ENCODE measurements at places on chromosomes 3 and 15.
A peak's percentile ranks its signal among the peaks of the same experiment; 100 is the strongest.

DNA sequence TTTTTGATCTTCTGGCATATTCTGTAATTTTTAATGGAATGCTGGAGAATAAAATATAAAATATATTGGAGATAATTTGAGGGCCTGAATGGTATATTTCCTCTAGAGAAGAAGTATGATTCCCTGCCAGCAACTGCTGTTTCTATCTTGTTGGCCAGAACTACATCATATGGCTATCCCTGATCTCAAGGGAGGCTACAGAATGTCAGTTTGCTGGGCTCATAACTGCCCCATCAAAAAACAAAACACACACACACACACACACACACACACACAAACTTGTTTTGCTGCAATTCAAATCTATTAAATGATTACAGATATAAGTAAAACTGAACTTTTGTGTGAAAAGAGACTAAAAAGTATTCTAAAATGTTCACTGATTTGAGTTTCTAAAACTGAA lies 51.0 kb downstream of the RASA2 start:
- DNase-seq: no peak

DNA sequence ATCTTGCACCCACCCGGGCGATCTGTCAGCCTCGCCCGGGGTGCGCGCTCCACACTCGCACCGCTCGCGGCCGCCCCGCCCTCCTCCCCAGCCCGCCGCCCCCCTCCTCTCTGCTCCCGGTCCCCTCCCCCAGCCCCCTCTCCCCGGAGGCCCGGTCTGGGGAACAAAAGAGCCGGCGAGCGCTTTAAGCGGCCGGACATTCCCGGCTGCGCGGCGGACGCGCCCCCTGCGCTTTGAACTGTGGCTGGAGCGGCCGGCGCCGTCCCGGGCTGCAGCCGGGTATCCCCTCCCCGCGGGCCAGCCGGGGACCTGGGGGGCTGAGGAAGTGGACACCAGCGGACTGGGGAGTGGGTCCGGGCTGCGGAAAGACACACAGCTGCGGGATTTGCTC lies at the start of gene IGDCC3:
Gene IGDCC3, minus strand, starts transcription at position 27 of the 391 bp plus-strand sequence. CDS start 214 bp downstream, outside the sequence.
- no peak for DNase-seq

DNA sequence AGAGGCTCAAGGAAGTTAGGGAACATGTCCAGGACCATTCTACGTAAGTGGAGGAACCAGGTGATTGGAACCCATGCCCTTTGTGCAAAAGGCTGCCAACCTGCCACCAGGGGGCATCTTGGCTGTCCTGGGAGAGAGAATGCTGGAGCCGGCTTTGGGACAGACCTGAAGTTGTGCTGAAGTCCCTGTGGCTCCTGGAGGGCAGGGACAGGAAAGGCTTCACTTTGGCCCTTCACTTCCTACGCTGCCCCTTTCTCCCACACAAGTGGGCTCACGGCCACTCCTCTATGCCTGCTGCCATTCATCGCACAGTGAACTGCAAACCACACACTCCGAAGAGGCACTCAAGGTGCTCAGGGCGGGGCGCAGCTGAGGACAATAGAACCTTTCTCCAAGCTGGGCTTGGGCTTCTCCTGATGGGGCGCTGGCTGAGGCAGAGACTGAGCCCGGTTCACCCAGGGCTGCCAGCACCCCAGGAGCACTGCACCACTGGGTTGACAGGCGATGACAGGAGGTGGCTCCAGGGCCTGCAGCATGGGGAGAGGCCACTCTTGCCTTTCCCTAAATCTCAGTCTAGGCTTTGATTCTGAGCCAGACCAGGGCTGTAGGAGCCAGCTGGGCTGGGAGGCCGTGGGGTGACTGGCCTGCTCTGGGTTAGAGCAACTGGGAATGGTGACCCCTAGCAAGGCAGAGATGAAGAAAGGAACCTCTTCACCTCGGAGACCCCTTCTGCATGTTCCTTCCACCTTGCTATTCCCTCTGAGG lies 8.4 kb downstream of the SHF start:
- peak; percentile 44 for DNase-seq

- peak; percentile 71 for DNase-seq
Measured at GRCh38 chr15:31200735-31201151, 99.2 kb upstream of the TRPM1 start.

GRCh38 chr3:10482631-10483363 lies 22.6 kb downstream of the ATP2B2 start:
- DNase-seq: no peak

DNA sequence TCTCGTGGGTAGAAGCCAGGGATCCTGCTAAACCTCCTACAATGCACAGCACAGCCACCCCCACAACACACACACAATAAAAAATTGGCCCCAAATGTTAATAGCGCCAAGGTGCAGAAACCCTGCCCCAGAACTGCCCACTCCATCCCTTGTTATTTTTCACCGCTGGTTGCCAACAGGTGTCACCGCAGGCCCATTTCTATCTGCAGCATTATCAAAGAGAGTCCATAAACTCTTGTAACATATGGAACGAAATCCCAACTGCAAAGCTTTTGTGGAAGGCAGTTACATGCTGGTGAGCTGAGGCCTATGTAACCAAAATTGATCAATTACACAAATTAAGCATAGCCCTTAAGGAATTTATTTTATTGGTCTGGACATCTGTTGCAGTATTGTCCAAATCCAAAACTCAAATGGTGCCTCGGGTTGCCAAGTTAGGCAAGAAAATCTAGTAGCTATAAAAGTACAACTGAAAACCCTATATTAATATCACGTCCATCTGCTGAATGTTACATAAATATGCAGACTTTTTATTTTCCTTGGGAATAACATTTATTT lies 66.2 kb downstream of the SAMMSON start:
- no peak for DNase-seq

DNA sequence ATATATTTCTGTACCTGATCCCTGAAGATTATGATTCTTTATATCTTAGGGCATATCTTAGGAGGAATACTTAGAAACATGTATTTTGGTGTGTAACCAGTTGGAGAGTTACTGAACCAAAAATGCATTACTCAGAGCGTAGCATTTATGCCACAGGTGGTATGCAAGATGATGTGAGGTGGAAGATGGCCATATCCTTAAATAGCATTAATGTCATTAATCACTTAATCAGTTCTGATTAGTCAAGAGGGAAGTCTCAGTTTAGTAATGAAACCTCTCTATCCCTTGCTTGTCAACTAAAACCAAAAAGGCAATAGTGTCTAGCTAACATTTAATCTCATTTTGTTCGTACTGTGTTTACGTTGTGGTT lies 130.5 kb upstream of the PHLDB2 start:
- no peak for DNase-seq

GRCh38 chr15:57060799-57061198 lies 142.4 kb downstream of the TCF12 start:
- no peak for DNase-seq

GRCh38 chr15:86885616-86886015 lies 805.9 kb downstream of the AGBL1 start:
- DNase-seq: no peak

DNA sequence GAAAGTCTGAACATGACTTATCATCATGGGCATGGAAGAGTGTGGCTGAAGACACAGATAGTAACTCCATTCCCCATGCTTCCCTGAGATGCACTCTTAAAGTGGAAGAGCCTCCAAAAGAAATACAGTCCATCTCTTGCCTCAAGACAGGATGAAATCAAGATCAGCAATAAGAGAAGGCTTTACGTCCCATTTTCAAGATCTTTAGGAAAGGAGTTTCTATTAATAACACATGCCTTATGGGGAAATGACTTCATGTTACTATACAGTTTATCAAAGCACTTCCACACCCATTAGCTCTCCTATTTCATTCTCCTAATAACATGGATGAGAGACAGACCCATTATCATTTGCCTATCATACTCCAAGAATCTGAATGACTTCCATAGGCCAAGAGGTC lies 6.1 kb upstream of the KBTBD12 start:
- no peak for DNase-seq

- no peak for DNase-seq
Measured at GRCh38 chr3:135491491-135492205, 473.9 kb upstream of the PPP2R3A start.

- DNase-seq: no peak
Measured at GRCh38 chr3:144358191-144358590, 386.6 kb downstream of the DIPK2A start.

DNA sequence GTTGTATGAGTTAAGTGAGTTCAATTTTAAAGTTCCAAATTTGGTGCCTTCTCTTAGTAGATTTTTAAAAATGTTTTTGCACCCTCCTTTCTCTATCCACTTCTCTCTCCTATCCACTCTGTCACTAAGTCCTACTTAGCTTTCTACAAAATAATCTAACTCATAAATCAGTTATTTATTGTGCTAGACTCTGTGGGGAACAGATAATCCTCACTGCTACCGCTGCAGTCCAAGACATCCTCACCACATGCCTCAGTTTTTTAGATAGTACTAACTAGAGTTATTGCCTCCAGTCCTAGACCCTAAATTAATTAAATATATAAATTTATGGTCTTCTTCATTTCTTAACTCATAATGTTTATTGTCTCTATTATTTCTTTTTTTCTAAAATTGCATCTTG lies 576.3 kb downstream of the GRM7 start:
- DNase-seq: no peak

- DNase-seq: no peak
Measured at GRCh38 chr3:77251136-77251535, 211.2 kb downstream of the ROBO2 start.

DNA sequence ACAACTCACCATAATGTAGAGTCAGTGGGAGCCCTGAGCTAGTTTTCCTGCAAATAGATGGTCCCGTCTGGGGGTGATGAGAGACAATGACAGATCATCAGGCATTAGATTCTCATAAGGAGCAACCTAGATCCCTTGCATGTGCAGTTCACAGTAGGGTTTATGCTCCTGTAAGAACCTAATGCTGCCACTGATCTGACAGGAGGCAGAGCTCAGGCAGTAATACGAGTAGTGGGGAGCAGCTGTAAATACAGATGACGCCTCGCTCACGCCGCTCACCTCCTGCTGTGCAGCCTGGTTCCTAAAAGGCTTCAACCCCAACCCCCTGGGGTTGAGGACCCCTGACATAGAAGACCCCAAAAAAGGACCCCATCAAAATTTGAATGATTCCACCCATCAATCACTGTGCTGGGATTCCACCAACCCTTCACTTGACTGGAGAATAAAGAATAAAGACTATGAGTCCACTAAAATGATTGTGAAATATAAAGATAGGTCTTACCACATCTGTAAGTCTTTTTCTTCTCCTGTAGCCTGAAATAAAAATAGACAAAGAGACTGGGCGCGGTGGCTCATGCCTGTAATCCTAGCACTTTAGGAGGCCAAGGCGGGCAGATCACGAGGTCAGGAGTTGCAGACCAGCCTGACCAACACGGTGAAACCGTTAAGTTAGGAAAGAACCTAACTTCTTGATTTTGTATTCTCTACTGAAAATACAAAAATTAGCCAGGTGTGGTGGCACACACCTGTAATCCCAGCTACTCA lies 9.9 kb upstream of the UBL7 start:
- no peak for DNase-seq

- DNase-seq: peak; percentile 81
Measured at GRCh38 chr15:74799856-74800558, 12.6 kb upstream of the LMAN1L start.

GRCh38 chr15:68311464-68311835 lies 33.9 kb downstream of the FEM1B start:
- DNase-seq: no peak

DNA sequence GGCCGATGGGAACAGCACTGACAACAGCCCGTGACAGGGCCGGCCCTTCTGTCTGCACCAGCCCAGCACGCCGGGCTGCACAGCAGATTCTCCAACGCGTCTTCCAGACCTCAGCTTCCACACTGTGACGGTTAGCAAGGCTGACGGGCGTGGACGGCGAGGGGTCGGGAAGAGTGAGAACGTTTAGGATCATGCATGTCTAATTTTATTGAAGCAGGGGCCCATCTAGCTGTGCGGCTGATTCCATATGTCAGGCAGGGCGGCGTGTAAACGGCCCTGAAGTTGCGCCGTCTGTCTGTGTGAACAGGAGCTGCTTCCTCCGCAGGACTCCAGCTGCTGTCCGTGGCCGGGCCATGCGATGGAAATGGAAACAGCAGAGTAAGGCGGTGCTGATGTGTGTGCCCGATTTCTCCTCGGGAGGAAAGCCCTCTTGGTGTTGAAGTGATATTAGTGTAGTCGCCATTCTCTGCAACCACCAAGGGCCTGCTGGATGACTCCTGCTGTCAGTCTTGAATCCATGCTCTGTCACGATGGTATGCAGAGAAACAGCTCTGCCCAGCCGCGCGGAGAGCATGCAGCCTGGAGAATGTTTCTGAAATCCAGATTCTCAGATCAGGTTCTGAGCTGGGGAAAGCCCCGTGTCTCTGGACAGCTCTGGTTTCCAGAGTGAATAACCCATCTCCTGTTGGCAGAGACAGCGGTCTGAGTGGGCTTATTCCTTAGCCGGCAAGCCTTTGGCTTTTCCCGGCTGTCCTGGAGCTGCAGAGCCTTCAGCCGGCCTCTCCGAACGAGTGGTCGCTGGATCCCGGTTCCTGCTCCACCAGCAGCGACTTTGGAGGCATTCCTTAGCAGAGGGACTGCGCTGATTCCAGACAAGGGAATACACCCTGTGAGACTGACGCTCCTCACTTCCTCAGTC lies 158.1 kb upstream of the UBE3A start:
- no peak for DNase-seq

GRCh38 chr3:61674596-61674995 lies 113.2 kb downstream of the PTPRG start:
- no peak for DNase-seq

All from stimulated activated CD4-positive, alpha-beta T cell treated with anti-CD3 and anti-CD28 coated beads, Interleukin-4, amount 100 ng/mL, for 4 hours (primary cell).